ENCODE measurements at places on chromosomes 1 and 21.

DNA sequence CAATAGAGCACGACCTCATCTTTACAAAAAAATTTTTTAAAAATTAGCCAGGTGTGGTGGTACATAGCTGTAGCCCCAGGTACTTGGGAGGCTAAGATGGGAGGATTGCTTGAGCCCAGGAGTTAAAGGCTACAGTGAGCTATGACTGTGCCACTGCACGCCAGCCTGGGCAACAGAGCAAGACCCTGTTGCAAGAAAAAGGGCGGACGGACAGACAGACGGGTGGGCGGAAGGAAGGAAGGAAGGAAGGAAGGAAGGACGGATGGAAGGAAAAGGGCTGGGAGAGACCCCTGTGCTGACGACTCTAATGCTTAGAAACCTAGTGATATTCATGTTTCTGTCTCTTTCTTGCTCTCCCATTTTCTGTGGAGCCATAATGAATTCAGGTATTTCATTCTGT lies 14.4 kb downstream of the PI4KB start:
- DNase-seq: no peak

- no peak for DNase-seq
Measured at GRCh38 chr1:52355847-52356505, 10.0 kb downstream of the CC2D1B start.

GRCh38 chr1:110360431-110360830 lies 21.3 kb downstream of the RBM15 start:
- no peak for DNase-seq

DNA sequence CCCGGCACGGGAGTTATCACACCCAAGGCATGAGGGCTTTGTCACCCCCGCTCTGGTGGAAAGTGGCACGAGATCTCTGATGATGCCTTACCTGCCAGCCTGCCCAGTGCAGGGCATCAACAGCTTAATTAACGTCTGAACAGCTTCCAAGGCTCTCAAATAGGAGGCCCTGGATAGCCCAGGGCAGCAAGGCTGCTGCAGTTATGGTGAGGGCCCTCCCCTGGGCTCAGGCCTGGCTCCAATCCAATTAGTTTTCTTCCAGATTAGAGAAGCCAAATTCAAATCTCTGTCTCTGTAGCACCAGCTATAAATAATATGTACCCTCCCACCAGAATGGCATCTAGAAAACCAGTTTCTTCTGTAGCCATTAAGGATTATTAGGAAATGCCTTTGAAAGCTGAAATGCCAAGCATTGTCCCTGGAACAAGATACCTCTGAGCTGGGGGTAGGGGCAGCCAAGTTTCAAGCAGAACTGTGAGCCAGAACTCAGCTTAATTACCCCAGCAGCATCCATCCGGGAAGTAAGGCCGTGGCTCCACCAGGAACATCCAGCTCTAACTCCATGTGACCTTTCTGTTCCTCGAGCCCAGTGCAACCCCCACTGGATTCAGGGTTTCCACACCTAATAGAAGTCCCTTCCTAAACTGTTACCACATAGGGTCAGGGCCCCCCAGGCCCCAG lies 12.5 kb downstream of the QSOX1 start:
- DNase-seq: no peak

DNA sequence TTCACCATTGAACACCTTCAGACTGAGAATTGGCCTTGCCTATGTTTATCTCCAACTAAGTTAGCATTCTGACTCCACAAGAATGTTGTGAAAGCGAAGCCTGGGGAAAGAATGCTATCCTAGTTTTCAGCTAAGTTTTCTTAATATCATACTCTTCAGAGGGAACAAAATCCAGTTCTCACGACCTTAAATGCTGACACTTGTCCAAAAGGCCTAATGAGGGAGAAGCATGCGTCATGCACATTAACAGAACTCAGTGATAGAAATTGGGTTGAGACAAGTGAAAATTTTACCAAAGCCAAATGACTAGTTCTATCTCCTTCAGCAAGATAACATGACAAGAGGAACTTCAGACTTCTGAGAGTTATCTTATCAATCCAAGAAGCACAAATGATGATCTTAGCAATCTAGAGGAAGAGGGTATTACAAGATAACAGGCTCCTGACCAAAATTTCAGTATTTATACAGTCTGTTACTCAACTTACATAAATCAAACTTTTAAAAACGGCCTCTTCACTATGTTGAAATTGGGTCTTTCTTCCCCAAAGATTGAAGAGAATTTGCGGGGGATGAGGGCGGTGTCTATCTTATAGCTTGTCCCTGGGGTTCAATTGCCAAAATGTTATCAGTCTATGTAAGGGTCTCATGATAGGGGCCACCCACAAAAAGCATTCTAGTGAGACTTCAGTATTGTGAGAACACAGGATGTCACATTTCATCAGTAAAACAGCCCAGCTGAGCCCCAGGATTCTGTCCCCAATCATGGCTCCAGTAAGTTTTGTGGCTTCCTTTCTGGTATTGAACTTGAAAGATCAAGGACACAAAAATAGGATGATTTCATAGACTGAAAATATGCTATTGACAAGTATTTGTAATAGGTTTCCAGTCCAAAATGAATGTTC lies 26.5 kb upstream of the SLC45A3 start:
- DNase-seq: no peak

DNA sequence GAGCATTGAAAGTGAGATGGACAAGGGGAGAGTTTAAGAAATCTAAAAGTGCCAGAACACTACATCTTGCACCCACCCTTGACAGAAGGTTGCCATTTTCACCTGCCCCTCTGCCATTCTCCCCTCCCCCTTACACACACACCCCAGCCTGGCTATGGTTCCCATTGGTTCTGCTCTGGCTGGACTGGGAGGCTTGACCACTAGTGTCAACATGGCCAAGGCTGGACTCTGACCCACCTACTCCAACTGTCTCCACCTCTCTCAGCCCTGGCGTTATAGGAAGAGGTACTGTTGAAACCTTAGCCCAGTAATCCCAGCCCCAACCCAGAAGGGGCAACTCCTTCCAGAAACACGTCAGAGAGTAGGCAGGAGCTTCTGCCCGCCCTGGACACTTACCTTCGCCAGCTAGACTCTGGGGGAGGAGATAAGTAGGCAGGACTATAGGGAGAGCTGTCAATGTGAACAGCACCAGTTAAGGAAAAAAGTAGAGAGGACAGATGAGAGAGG lies 4.5 kb downstream of the CRTC2 start:
- DNase-seq: no peak

- DNase-seq: no peak
Measured at GRCh38 chr1:18635891-18636595, 5.4 kb downstream of the PAX7 start.

GRCh38 chr21:41701749-41702148 lies 65.1 kb downstream of the RIPK4 start:
- no peak for DNase-seq

GRCh38 chr1:56063461-56063860 lies 515.9 kb downstream of the PLPP3 start:
- DNase-seq: no peak

GRCh38 chr21:36321325-36322082 lies 1.5 kb downstream of the MORC3 start:
- DNase-seq: no peak

DNA sequence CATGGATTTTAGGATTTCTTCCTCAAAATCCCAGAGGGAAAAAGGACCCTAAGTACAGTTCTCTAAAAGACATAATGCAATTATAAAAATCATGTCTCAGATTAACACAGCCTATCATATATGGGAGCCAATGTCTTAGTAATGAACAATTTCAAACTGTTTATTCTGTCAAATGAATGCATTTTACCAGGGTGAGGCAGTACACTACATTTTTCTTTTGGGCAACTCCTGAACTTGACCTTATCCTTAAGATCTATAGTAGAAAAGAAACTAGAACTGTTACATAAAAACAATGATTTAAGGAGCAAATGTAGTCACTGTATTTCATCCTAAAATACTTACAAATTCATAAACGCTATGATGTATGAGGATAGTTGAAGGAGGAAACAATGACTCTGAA lies 226.3 kb upstream of the B3GALT2 start:
- DNase-seq: no peak

DNA sequence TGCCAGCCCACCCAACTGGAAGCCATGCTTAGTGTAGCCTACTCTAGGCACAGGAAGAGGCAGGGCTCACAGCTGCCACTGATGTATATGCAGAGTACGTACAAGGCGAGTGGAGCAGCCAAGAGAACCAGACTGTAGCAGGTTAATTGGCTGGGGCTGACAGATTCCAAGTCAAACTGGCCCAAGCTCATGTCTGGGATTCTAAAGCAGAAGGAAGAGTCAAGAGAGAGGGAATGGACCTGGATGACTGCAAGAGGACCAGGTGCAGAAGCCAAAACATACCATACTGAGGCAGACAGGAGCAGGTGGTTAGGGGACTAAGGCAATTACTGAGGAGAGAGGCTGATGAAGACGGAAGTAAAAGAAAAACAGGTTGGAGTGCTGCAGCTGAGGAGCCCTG lies 51.3 kb upstream of the LRRN2 start:
- no peak for DNase-seq

DNA sequence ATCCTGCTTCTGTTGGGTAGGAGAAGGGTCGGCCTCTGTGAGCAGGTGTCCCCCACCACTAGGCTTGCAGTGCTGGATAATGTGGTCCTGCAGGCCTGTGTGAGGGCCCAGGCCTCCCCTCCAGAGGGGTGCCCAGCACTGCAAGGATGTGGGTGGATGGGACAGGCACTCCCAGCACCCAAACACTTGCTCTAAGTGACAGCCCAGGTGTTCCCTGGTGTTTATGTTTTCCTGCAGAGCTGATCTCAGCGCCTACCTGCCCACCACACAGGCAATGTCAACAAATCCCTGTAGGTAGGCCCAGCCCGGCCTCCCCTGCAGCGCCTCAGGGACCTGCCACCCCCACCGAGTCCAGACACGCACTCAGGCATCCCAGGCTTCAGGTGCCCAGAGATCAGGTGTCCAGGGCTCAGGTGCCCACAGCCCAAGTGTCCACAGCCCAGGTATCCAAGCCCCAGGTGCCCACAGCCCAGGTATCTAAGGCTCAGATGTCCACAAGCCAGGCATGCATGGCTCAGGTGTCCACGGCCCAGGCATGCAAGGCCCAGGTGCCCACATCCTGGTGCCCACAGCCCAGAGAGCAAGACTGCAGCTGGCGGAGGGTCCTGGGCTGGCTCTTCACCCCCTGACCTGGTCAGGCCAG lies 59.2 kb downstream of the WNT9A start:
- DNase-seq: no peak

DNA sequence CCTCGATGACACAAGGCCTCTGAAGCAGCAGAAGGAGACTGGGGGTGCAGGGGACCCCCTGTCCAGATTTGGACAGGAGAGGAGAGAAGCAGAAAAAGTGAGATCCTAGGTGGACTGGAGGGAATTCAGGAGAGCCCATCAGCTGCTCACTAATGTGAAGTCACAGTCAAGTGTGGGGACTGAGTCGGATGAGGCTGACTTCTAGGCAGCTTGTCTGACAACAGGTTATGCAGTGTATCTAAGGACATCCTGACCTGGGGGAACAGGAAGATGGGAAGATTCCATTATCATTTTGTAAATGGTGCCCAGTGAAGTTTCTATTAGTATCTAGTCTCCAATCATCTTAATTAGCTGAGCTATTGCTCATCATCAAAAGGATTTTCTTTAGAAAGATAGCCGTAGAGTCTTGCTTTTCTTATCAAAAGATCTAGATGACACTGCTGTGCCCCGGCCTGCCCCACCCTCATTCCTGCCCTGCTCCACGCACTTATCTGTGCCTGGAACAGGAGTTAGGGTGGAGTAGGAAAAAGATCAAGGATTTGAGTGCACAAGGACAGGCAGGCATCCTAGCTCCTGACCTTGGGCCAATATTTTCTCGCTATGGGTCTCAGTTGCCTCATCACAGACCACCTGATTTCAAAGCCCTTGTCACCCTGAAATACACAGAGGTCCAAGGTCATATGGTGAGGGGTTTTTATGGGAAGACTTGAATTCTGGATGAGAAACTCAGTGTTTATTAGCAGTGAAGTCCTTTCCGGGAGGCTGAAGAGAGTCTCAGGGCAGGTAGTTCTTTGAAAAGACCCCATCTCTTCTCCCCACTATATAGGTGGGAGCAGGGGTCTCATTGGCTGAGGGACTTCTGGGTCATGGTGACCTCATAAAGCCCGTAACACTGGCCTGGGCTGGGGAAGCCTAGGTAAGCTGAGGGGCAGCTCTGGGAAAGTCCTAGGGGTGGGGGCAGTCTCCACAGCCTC lies at the start of gene MROH7:
MROH7 (plus strand) TSS at position 924 of the 974 bp plus-strand sequence. CDS start 11,141 bp downstream, outside the sequence.
- no peak for DNase-seq

GRCh38 chr1:116538544-116538943 lies 32.3 kb downstream of the CD58 start:
- DNase-seq: no peak

DNA sequence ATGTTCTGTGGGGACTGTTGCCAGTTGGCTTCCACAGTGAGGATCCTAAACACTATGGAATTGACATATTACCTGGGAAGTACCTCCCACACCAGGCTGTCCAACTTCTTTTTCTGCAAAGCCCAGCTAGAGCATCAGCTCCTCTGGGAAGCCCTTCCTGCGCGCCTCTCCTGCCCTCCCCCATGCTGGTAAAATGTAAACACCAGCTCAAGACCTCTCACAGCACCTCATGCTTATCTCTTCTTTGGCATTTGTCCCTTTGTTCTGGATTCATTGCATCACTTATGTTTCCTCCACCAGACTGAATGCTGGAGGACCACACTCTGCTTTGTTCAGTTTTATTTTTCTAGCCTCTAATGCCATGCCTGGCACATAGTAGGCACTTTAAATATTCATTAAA lies 172.1 kb downstream of the HHAT start:
- DNase-seq: no peak

DNA sequence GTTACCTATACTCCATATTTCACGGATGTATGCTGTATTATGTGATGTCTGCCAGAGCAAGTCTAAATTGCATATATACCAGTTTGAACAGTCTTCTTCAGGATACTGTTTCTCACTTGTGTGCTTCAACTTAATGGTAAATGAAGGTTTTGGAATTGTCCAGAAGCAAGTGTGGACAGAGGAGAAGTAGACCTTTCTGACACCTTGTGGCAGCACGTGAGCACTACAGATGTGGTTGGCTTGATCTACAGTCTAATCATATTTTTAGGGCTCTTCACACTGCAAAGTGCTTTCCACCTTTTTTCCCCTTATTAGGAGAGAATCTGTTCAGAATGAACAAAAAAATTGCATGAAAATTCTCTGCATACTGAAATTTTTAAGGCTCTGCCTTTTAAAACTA lies 10.9 kb downstream of the MORC3 start:
- peak; percentile 46 for DNase-seq

- DNase-seq: no peak
Measured at GRCh38 chr1:115790356-115790755, 21.8 kb upstream of the CASQ2 start.

GRCh38 chr21:38221594-38221993 lies 35.2 kb upstream of the KCNJ15 start:
- no peak for DNase-seq

DNA sequence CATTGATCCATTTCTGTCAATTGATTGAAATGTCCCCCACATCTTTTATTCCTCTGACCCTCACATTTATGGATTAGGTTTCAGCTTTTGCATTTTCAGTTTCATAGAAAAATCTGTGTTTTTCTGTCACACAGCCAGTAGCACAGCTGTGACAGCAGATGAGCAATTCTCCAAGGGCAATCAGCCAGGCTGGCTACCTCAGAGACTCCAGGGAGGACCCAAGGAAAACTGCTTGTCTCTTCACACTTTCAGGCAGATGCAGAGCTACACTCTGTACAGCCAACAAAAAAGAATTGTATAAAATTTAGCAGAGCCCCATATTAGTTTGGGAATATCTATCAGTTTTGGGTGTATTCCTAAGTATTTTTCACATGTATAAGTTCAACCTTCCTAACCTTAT lies 257.2 kb downstream of the LRRC7 start:
- no peak for DNase-seq
